ENCODE measurements at places on chromosomes 2 and 18.

- DNase-seq, result no peak
Observed at GRCh38 chr2:182006595-182007341, 21.1 kb downstream of the PPP1R1C start.

DNA sequence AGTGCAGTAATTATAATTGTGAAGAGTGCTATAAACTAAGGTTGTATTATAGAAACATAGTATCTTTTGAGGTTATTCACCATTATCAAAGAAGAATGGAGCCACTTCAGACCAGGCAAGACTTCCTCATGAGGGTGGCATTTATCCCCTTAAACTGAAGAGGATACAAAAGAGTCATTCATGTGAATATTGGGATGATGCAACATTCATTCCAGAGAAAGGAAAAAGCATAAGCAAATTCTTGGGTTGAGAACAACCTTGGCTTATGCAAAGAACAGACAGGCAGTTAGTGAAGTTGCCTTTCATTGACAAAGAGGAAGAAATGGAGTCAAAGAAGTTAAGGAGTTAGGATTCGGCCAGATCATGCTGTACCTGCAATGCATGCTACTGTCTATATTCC is 682.5 kb downstream of the MBD2 start:
- DNase-seq, result no peak

GRCh38 chr2:109032229-109032820 is 43.3 kb upstream of the EDAR start:
- DNase-seq, result no peak

DNA sequence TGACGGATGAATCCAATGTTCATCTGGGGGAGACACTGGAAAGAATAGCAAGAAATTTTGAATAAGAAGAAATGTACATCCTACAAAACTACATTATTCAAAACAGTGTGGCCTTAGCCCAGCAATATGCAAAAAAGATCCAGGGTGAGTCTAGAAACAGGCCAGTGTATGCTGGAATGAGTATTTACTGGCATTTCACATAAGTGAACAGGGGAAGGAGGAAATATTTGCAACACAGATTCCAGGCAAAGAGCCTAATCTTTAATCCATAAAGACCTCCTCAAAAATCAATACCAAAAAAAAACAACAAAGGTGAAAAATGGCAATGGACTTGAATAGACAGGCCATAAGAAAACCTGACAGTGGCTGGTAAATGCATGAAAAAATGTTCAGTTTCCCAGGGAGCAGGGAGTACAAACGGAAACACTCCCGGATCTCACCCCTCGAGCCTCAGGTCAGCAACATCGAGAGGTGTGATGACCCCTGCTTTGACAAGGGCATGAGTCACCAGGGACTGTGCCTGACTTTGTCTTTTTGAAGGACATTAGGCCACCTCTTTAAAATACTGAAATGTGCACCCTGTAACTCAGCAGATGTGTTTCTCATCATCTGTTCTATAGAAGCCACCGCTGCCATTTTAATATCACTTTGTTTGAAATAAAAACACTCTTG is 12.7 kb upstream of the GPC1 start:
- no peak for DNase-seq

GRCh38 chr2:136997557-136997956 is 232.2 kb downstream of the THSD7B start:
- DNase-seq, result no peak

GRCh38 chr2:131044075-131044756 is 49.0 kb downstream of the FAM168B start:
- no peak for DNase-seq

DNA sequence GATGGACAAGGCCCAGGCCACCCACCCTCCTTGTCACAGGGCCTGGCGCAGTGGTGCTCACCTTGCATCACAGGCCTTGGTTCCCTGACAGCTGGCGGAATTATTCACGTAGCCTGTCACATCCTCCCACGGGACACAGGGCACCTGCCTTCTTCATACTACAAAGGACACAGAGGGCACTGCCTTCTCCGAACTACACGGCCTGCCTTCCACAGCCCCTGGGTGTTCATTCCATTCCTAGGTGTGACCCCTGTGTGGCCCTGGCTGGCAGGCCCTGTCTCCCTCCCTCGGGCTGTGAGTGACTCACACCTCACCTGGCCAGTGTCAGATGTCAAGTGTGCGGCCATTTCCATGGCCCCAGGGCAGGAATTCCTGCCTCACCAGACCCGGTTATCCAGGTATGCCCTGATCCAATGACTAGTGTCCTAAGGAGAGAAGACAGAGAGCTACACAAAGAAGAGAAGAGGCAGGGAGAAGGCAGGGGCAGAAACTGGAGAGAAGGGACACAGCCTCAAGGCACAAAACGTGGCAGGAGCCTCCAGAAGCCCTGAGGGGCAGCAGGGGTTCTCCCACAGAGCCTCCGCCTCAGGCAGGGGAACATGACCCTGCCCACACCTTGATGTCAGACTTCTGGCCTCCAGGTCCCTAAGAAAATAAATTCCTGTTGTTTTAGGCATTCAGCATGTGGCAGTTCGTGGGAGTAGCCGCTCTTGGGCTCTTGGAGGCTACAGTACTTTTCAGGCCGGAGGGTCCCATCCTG is 43.4 kb downstream of the MBP start:
- DNase-seq, result no peak

DNA sequence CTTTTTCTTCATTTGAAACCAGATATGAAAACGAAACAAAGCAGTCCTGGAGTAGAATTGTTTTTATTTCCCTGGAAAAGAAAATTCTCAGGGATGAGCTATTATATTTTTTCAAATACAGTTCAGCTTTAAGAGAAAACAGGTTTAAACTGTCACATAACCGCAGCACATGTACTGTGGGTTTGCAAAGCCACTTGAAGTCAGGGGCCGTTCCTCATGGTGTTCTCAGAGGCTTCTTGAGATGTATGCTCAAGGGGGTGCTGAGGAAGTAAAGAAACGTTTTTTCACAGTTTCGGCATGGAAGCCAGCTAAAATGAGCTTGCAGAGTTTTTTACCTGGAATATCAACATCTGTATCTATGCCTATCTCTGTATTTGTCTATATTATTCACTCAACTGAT is 225.3 kb downstream of the MC4R start:
- DNase-seq, result no peak

- no peak for DNase-seq
Observed at GRCh38 chr18:72075040-72075439, 469.1 kb downstream of the CBLN2 start.

DNA sequence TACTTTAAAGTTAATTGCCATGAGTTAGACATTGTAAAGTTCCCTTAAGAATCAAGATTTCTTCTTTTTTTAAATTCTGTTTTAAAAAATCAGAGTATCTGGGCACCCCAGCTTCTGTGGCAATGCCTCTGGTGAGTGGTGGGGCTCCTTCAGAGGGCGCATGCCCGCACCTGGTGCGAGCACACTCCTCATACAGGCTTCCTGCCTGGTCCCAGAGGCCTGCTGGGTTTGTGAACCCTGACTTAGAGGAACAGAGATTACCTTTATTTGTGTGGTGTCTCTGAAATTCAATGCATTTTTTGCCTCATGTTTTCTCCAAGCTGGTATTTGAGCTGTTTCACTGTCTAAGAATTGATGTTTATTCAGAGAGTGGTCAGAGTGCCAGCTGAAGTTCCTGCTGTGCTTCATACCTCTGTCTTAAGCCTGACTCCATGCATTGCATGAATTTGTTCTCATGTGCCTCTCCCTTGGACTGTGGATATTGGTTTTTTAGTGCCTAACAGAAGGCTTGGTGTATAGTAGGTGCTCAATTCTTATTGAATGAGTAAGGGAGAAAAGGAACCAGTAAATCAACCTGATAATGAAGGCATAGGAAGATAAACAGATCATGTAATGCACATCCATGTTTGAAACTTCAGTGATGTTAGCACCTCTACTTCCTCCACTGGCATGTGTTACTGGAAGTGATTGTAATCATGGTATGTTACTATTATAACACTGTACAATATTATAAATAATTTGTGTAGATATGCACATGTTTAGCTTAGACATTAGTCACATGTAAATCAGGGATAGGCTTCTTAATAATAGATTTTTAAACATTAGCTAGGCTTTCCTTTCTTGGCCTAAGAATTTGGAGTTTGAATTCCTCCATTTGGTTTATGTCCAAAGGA is 29.0 kb downstream of the PHLPP1 start:
- no peak for DNase-seq

DNA sequence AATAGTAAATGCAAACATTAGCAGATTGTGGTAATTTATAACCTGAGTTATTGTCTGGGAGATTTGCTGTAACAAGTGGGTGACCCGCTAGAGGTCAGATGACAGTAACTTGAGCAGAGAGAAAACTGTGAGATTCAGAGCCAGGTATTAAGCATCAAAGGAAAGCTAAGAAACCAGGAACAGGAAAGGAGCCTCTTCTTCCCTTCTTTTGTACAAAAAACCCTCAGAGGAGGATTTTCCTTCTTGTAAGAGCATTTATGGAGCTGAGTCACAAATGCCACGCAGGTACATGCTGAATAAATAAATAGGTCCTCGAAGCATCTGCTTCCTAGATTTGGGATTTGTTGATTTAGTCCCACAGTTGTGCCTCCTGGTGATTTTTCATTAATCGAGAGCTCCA is 146.5 kb downstream of the SH3BP4 start:
- DNase-seq, result no peak

- DNase-seq, result no peak
Observed at GRCh38 chr18:78518805-78519204, 460.8 kb upstream of the SALL3 start.

DNA sequence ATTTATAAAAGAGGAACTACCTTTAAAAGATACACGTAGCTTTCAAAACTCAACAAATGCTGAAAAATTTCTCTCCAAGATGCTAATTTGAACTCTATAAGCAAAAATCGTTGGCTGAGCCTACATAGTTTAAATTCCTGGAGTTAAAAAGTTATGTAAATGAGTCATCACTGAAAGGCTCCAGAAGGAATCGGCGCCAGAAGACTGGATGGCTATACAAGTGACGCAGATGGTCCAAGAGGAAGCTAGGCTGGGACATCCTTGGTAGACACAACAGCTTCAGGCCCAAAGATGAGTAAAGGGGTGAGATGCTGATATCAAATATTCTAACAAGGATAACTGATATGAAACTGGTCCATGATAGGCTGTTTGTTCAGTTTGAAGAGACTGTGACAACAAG is 22.8 kb upstream of the DNAH6 start:
- DNase-seq, result no peak

GRCh38 chr2:216084547-216084946 is 2.8 kb downstream of the TMEM169 start:
- no peak for DNase-seq

DNA sequence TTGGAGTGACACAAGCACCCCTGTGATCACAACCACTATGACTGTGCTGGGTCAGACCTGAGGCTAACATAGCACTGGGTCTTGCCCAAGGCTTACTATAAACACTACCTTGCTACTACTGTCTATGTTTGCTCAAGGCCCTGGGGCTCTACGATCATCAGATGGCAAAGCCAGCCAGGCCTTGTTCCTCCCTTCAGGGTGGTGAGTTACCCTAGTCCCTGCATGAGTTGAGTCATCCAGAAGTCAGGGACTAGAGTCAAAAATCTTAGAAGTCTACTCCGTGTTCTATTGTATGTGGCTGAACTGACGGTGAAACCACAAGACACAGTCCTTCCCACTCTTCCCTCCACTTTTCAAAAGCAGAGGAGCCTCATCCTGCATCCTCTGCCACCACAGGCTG is 551.2 kb upstream of the FSIP2 start:
- DNase-seq, result no peak

DNA sequence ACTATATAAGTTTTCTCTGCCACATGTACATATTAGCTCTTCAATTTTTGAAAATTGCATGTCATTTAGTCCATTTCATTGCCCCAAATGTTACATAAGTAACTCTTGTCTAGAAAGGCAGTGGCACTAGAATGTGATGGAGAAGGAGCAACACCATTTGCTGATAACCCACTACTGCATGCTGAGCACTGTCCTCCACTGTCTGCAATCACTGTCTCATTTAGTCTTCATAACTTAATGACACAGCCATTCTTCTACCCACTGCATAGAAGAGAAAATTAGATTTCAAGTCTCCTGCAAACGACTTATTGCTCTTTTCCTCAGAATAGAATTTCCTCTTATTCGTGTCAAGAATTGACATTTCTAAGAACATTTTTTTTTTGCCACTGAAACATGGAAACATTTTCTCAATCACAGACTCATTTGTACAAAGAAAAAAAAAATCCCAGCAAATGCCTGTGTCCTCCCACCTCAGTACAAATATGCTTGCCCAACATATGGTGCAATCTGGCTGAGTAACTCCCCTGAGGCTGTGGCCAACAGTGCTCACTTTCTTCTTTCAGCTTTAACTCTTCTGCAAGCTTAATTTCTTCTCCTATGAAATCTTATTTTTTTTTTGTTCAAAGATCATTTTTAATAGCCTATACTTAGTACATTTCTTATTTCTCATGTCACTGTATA is 768.6 kb upstream of the HS6ST1 start:
- DNase-seq, result no peak

- DNase-seq, result no peak
Observed at GRCh38 chr2:176466918-176467452, 197.7 kb downstream of the MTX2 start.

DNA sequence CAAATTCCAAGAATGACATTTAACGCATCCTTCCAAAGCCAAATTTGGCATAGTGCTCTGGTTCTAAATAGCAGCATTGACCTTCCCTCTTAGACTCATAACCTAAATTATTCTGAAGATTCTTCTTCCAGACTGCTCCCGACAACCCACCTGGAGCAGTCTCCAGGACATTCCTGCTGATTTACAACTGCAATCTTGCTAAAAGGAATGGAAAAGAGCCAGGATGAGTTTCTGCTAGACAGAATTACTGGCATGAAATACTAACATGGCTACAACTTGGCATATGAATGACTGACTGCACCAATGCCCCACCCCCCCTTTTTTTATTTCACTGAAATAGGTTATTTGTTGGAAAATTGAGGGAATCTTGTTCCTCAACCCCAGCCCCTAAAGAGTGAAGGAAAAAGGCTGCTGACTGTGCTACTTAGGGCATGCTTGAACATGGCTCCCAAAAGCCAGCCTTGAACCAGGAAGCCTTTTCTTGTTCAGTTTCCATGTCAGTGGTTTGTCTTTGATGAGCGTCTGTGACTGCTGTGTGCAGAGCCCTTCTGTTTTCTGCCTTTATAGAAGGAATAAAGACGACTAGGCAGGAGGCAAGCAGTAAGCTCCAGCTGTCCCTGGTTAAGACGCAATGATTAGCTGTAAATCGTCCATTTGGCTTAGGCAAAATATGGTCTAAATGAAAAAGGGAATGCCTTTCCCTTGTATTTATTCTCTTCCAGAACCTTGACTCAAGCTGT is 47.4 kb upstream of the ITGB6 start:
- DNase-seq, result no peak

DNA sequence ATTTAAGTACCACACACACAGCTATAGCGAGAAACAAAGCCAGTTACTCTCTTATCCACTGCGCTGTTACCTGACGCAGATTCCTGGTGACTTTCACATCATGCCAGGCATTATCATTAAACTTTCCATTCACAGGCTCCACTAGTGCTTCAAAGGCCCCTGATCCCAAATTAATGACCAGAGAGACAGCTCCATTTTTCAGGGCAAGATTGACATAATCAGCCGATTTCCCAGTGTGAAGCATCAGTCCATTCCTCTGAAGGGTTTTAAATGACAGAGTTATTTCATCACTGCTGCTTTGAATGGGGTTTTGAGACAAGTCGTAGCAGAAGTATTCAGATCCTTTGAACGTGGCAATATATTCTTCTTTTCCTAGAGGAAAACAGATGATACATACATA is 408.7 kb downstream of the NRXN1 start:
- DNase-seq, result no peak

GRCh38 chr18:8763611-8764010 is 58.3 kb downstream of the MTCL1 start:
- no peak for DNase-seq

GRCh38 chr2:102736110-102736409 is 25.8 kb upstream of the TMEM182 start:
- DNase-seq, result no peak

GRCh38 chr18:10739152-10739551 is 213.3 kb downstream of the NAPG start:
- DNase-seq, result no peak

Measured in activated T-helper 1 cell treated with anti-CD3 and anti-CD28 coated beads, Interleukin-2, amount 50 U/mL, for 16 hours (primary cell).